ENCODE measurements at places on chromosomes 2 and 18.
A peak's percentile ranks its signal among the peaks of the same experiment; 100 is the strongest.

DNA sequence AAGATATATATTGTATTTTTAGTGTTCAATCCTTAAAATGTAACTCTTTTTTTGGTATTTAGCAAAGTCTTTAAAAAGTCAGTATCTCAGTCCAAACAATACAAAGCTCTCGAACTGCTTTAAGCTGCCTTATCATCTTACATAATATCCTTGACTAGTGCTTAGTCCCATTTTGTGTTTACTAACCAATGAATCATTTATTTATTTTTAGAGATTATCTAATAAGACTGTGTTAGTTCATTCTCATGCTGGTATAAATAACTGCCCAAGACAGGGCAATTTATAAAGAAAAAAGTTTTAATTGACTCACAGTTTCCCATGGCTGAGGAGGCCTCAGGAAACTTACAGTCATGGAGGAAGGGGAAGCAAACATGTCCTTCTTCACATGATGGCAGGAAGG is 248.3 kb upstream of the KYNU start:
- no peak for DNase-seq

- no peak for DNase-seq
These were observed 800.8 kb upstream of the ID2 start for GRCh38 chr2:7881063-7881462.

GRCh38 chr2:121826036-121826435 is 70.6 kb downstream of the TSN start:
- no peak for DNase-seq

- no peak for DNase-seq
These were observed 89.3 kb downstream of the ADD2 start for GRCh38 chr2:70678576-70679143.

- DNase-seq: no peak
These were observed 533.7 kb upstream of the CHAC2 start for GRCh38 chr2:53233759-53234547.

DNA sequence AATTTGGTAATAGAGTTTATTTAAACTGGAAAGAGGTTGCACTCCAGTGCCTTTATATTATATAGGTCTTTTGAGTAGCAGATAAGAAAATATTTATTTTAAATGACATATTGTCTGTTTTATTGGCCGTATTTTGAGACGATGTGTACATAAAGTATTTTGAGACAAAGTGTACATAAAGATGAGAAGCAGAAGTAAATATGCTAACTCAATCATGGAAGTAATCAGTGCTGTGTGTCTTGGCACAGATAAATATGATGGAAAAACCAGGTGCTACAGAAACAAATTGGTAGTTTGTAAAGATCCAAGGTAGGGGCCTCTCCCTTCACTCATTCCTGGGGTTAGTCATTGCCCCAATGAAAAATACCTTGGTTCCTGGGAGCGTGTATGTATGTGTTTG is 382.9 kb downstream of the DSEL start:
- no peak for DNase-seq

DNA sequence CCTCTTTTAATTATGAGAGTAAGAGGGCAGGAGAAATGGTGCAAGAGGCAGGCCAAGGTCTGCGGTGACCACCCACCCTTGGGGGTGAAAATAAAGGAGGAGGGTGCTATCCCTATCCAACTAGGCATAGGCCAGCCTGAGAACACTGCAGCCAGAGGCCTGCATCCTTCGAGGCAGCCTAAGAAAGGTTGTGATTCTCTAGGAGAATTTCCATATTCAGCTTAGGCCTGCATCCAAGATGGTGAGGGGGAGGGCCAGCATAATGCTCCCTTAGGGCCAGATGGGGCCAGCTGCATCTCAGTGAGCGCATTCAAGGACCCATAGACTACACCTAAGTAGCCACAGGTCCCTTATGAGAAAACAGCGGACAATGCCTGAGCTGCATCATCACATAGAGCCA is 3.5 kb upstream of the UPP2 start:
- DNase-seq: no peak

GRCh38 chr2:77479395-77479794 is 42.8 kb downstream of the LRRTM4 start:
- DNase-seq: no peak

DNA sequence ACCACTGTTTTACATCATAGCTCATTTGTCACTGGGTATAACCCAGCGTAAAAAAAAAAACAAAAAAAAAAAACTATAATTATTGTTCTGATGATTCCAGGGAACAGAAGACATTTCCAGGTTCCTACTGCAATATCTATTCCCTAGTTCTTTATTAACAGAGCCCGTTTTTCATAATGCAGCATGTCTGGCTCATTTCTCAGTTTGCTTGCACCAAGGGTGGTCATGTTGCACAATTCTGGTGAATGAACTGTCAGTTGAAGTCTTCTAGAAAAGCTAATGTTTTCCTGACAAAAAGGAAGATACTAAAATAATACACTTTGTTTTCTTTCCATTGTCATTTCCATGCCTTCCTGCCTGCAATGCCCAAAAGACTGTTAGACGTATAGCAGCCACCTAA is 180.1 kb downstream of the RDH14 start:
- DNase-seq: no peak

DNA sequence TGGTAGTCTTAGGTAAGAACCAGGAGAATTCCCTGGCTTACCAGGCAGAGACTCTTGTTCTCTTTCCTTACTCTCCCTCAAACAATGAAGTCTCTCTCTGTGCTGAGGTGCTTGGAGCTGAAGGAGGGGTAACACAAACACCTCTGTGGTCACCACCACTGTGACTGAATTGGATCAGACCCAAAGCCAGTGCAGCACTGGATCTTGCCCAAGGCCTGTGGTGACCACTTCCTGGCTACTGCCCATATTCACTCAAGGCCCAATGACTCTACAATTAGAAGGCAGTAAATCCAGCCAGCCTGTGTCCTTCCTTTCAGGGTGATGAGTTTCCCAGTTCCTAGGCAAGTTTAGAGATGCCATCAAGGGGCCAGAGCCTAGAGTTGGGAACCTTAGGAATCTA is 706.8 kb downstream of the SLC4A3 start:
- DNase-seq: no peak

GRCh38 chr18:57461652-57462269 is 26.6 kb downstream of the ONECUT2 start:
- no peak for DNase-seq

DNA sequence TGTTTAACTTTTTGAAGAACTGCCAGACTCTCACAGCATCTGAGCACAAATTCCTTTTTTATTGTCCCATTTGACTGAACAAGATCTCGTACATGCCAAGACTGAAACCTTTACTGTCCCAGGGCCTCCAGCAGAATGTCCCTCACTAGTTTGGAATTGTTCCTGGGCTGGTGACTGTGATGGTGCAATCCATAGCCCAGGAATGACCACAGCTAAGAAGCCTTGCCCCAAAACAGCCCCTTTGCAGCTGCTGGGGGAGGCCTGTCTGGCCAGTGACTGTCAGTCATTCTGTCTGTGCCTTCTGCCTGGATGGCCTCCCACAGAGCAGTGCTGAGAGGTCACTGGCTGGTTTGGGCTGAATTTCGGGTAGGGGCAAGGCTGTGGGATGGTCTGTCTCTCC is 184.5 kb upstream of the MSH6 start:
- no peak for DNase-seq

DNA sequence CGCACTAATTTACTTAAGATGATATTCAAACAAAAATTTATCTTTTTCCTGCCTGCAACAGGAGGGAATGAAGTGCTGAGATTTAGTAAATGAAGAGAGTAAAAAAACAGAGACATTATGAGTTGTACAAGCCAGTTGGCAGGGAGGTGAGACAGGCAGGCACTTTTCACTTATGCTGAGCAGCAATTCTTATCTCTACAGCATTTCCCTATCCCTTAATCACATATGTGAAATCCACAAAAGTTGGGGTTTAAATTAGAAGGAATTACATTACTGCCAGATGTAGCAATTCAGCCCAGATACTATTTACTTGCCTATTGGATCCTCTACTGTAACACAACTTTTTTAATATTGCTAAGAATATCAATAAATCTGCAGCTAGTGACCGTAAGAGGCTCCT is 314.2 kb upstream of the LRP1B start:
- no peak for DNase-seq

DNA sequence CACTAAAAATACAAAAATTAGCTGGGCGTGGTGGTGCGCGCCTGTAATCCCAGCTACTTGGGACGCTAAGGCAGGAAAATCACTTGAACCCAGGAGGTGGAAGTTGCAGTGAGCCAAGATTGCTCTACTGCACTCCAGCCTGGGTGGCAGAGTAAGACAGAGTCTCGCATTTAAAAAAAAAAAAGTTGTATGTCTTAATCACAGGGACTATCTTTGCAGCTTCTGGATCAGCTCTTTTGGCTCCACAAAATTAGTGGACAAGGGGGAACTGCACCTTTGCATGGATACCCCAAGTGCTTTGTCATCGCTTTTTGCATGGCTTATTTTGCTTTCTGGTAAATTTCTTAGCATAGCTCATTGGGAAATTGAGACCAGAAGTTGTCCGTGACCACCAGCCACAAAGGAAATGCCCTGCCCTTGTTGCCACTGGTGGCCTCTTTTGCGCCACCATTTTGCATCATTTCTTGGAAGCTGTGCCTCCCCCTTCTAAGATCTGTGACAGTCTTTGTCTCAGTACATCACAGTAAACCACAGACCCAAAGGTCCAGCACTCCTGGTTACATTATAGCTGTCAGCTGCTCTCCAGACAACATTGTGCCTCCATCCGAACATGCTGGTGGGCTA is 43.9 kb upstream of the PCBP1 start:
- DNase-seq: no peak

DNA sequence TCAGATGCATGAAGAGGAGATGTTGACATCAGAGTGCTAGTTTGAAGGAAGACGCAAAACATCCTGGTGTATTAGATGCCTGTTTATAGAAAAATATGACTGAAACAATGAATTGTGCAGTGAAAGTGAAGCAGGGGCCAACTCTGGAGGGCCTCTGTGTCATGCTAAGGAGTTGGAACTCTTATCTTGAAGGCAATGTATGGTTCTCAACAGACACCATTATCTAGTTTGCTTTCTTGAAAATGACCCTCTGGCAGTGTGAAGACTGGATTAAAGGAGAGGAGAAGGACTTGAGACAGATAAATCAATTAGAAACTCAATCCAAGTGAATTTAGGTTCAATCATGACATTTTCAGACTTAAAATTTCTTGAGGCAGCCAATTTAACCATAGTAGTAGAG is 63.1 kb downstream of the ITGA4 start:
- no peak for DNase-seq

GRCh38 chr18:69161383-69162028 is 239.2 kb upstream of the DOK6 start:
- DNase-seq: peak; percentile 18

GRCh38 chr2:127510073-127510472 is 16.2 kb downstream of the IWS1 start:
- DNase-seq: no peak

GRCh38 chr2:225725726-225726125 is 326.2 kb downstream of the NYAP2 start:
- no peak for DNase-seq

- no peak for DNase-seq
These were observed 1.8 kb downstream of the ATP8B1 start for GRCh38 chr18:57801325-57801724.

- no peak for DNase-seq
These were observed 513.8 kb downstream of the RNF144A start for GRCh38 chr2:7430869-7431641.

- no peak for DNase-seq
These were observed 636.3 kb upstream of the ZEB2 start for GRCh38 chr2:145156199-145156598.

DNA sequence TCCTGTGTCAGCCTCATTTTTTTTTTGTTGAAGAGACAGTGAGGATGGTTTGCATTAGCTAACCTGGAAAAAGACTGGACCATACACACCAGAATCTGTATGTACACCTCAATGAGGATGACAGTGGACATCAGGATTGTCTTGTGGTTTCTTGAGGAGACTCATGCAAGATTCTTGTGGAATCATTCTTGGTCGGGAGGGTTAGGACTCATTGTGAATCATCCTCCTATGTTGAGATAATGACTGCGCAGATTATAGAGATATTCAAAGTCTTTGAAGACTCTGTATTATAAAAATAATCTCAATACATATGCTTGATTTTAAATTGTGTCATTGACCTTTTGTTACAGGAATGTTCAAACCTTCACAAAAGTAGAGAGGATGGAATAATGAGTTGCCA is 49.1 kb upstream of the DOCK10 start:
- peak; percentile 80 for DNase-seq

GRCh38 chr2:104929663-104930062 is 75.7 kb downstream of the POU3F3 start:
- DNase-seq: no peak

GRCh38 chr18:21074336-21075323 is 37.0 kb downstream of the ROCK1 start:
- DNase-seq: no peak

- no peak for DNase-seq
These were observed 37.4 kb downstream of the PNO1 start for GRCh38 chr2:68195096-68195495.

- DNase-seq: no peak
These were observed 196.1 kb downstream of the SLC4A3 start for GRCh38 chr2:219823574-219823973.

- DNase-seq: no peak
These were observed 185.4 kb downstream of the TFCP2L1 start for GRCh38 chr2:121099329-121100290.

- DNase-seq: no peak
These were observed 195.0 kb downstream of the LOXHD1 start for GRCh38 chr18:46461993-46462392.

DNA sequence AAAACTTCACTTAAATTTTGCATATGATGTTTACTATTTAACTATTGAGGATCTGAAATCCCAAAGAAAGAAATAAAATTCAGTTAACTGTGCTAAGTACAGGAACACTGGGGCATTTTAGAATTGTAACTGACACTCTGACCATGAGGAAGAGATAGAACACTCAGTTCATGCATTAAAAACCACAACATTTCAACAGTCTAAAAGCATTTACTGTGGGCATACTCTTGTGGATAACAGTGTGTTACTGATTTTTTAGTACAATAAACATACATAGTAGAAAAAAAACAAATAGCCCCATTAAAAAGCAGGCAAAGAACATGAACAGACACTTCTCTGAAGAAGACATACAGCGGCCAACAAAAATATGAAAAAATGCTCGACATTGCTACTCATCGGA is 1122.7 kb upstream of the PIK3C3 start:
- no peak for DNase-seq
